ENCODE measurements at places on chromosomes 6 and 20.

- DNase-seq, result no peak
Observed at GRCh38 chr20:18719426-18719825, 94.2 kb upstream of the SCP2D1 start.

DNA sequence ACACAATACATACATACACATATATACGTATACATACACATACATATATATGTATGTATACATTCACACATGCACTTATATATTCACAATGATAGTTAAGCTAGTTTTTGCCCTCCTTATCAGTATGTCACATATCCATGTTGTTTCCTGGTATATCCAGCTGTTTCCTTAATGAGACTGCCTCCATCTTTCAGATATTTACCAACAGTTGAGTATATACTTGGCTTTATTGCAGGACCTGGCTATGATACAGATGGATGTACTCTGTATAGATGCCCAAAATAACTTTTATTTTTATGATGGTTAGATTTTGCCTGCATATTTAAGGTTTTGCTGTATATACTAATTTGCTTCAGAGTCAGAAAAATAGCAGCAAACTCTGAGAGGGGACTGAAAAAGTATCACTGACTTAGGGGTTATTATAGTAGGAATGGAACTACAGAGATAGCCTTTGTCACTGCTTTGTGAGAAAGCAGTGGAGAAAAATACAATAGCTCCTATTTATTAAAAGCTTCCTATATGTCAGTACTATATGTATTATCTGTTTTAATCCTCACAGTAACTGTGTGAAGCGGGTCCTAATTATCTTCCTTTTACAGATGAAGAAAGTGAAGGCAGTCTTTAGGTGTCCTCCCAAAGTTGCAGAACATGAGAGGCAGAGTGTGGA is 35.5 kb downstream of the CARMIL1 start:
- DNase-seq, result no peak

GRCh38 chr6:102981490-102982015 is 1588.0 kb downstream of the GRIK2 start:
- no peak for DNase-seq

DNA sequence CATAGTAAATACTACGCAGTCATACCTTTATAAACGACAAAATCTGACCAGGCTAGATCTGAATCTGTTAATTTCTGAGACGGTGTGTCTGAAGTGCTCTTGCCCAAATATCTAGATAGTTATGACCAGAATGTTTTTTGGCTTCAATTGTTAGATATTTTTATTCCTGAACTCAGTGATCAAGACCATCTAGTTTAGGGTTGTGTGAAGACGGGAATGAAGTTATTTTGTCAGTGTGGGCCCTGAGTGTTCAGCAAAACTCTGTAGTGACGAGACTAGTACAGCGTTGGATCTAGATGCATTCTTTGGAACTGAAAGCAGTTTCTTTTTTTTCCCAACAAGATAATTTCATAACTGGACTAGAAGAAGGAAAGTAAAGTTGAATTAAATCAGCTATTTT is 3.1 kb downstream of the STXBP5 start:
- no peak for DNase-seq

DNA sequence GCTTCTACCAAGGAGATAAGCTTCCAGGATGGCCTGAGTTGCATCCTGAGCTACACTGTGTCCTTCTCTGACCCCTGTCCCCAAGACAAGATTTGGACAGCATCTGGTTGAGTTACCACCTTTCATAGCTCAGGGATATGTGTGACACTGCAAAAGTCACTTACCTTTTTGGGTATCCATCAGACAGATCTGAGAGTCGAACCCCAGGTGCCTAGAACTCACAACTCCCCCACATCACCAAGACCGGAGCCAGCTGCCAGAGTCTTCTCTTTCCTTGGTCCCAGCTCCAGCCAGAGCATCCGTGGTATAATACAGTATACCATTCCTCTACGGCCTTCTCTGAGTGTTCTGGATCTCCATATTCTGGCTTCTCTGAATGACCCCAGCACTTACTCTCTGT is 133.0 kb downstream of the CD83 start:
- DNase-seq, result no peak

GRCh38 chr6:134995536-134995935 is 45.6 kb upstream of the ALDH8A1 start:
- DNase-seq, result no peak

DNA sequence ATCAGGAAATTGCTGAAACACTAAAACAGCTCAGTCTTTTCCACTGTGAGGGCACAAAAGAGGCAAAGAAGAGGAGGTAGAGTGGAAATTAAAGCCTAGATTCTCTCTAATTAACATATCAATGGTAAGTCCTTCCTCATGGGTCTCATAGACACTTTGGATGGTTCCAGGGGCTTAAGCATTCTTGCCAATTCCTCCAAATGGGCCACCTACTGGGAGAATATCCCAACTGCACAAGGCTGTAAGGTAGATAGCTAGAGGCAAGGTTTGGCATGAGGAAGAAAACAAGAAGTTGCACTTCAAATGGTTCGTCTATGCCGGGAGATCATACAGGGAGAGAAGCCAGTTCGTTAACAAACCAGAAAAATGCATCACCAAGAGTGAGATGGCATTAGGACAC is 107.6 kb upstream of the KHDRBS2 start:
- DNase-seq, result no peak

- no peak for DNase-seq
Observed at GRCh38 chr20:22974354-22974753, 60.8 kb upstream of the SSTR4 start.

- DNase-seq, result no peak
Observed at GRCh38 chr20:31739550-31739977, 474 bp downstream of the TPX2 start.

DNA sequence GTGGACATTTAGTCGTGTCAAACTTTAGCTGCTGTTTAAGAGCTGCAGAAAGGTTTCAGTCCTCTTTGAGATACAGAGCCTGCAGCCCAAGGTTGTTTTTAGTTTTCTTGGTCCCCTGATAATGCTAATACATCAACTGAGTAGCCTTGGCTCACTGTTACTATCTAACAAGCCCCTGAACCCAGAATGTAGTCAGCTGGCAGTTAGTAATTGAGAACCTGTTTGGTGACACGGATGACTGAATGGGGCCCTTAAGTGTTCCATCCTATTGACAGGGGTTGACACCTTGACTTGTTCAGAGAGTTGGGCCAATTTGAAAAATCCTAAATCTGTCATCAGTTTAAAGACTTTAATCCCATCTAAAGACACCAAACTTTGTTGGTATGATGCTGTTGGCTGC is 2.8 kb downstream of the RTN4IP1 start:
- no peak for DNase-seq

DNA sequence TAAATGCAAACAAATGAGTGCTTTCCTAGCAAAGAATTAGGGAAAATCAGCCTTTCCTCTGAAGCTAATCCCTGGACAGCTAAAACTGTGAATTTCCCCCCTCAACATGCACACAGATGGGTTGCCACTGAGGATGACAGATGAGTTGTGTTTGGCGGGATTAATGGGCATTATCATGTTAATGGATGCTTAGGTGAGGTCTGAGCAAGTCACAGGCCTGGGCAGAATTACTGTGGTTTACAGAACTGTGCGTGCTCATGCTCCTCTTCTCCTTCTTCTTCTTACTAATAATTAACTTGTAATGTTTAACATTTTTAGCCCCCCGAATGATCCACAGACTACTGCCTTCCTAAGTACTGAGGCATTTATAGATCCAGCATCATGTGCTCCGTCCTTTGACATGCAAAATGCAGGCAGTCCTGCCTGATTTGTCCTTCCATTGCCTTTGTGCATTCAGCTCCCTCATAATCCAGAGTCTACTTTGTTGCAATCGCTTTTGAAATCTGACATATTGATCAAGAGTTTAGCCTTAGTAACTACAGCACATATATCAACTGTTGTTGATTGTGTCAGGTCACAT is 753.4 kb upstream of the MMS22L start:
- DNase-seq, result no peak

DNA sequence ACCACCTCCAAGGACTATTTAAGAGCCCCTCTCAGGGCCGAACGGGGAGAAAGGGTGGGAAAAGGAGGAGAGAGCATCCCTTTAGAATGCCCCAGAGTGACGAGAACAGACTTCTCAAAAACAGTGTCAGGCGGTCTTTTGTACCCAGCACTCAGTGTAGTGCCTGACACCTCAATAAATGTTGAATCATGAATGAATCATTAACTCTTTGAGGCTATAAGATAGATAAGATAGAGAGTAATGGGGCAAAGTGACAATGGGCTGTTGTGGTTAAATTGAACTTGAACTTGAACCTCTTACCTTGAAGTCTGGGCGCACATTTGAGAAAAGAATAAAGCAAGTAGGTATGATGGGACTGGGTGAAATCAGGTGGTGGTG is 7.4 kb downstream of the TCF21 start:
- no peak for DNase-seq

GRCh38 chr6:118186672-118187567 is 279.9 kb downstream of the SLC35F1 start:
- no peak for DNase-seq

- no peak for DNase-seq
Observed at GRCh38 chr6:64013011-64013410, 377.4 kb downstream of the PHF3 start.

- no peak for DNase-seq
Observed at GRCh38 chr6:1627827-1628560, 18.3 kb downstream of the FOXC1 start.

DNA sequence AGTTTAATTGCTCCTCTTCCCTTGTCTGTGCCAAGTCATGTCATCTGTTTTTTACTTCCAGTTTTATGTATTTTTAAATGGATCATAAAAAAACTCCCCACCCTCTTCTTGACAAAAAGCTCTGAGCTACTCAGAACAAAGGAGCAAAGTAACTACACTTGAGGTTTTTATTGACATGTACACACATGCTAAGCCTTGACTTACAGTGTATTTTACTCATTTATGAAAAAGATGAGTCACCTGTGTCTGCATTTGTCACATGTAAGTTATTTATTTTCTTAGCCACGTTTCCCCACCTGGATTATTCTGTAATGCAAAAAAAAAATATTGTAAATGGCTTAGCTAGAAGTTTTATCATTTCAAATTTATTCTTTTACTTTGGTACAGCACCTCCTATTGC is 628.8 kb upstream of the SLC35B3 start:
- no peak for DNase-seq

GRCh38 chr6:31037169-31037568 is 26.9 kb downstream of the MUC22 start:
- DNase-seq, result no peak

GRCh38 chr20:63978319-63979228 is 868 bp downstream of the SAMD10 start:
- DNase-seq, result peak; percentile 40

DNA sequence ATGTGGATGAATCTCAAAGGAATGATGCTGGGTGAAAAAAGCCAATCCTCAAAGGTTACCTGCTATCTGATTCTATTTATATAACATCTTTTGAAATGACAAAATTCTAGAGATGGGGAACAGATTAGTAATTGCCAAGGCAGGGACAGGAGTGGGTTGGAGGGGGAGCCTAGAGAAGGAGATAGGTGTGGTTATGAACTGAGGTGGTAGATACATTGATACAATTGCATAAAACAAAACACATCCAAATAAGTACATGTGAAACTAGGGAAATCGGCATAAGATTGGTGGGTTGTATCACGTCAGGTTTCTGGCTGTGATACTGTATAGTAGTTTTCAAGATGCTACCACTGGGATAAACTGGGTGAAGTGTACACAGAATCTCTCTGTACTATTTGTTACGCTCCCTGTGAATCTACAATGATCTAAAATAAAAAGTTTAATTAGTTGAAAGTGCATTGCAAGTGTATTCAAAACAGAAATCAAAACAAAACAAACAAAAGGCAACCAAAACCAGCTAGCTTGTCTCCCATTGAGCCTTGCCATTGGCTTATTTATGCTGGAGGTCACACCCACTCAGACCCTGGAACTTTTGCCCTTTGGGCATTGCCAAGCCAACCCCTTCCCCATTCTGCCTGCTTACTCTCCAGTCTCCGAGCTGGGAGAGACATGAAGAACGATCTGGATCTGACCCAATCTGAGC is 27.8 kb downstream of the PPP1R16B start:
- DNase-seq, result no peak

- no peak for DNase-seq
Observed at GRCh38 chr20:37392441-37393195, 46.7 kb downstream of the SRC start.

DNA sequence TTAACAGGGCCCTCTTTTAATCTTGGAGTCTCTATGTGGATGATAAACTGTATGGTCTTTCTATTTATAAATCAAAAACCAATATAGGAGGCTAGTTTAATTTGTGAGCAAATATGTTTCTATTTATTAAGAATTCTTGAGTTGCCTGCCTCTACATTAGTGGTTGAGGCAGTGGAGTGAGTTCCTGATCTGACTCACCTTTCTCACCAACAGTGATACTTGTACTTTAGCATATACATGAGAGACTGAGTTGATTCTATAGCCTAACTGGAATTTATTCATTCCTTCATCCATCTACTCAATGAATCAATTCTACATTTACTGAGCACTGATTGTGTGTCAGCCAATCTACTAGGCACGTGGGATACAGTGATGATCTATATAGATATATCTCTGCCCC is 126.9 kb downstream of the TRMT11 start:
- no peak for DNase-seq

Measured in activated T-helper 1 cell treated with anti-CD3 and anti-CD28 coated beads, Interleukin-2, amount 50 U/mL, for 16 hours (primary cell).